ENCODE measurements at places on chromosomes 7 and 10.

GRCh38 chr7:78345979-78346378 is 547.4 kb downstream of the PHTF2 start:
- no peak for DNase-seq

GRCh38 chr10:110613341-110613995 is 30.7 kb upstream of the RBM20 start:
- no peak for DNase-seq

GRCh38 chr10:132799865-132800264 is 13.9 kb upstream of the NKX6-2 start:
- no peak for DNase-seq

- DNase-seq = no peak
Observed at GRCh38 chr7:4806983-4807597, 31.7 kb downstream of the AP5Z1 start.

DNA sequence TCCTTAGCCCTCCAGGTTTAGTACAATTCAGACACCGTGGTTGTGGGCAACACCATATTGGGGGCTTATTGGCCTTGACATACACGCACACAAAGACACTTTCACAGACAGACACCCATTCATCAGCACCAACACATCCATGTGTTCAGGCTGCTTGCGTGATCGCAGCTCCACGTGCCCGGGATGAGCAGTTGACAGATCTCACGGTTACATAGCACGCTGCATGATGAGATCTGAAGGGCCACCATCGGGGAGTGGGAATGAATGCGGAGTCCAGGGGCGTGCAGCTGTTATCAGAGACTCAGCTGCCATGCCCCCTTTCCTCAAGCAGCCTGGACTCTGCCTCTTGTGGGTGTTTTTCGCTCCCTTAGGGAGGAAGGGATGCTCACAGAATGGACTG is 285.2 kb downstream of the USP6NL start:
- DNase-seq = no peak

DNA sequence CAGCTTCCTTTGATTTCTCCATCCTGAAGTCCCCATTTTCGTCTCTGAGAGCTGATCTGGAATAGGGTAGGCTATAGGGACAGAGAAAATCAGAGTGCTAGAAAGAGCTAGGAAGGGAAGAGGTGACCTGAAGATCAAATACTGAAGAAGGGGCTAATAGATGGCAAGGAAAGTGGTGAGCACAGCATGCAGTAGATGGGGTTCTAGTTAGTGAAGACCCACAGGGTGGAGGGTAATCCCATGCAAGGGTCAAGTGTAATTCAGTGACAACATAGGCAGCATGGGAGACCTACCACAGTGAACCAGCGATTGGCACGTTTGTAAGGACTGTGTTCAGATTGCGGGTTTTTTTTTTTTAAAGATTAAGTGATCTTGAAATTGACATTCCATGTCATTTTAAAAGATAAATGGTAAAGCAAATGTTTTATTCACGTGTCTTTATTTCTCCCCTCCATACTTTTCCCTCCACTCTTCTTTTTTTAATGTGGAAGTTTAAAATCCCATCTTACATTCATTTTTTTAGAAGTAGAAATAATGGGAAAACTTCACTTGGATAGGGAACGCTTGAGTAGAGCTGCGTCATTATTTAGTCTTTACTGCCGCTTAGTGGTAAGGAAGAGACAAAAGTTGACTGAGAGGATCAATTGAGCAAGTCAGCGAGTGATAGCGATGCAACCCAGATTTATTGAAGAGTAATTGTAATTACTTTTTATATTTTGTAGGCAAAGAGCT is 21.0 kb upstream of the ABI1 start:
- DNase-seq = peak; percentile 61

- no peak for DNase-seq
Observed at GRCh38 chr10:29649561-29650551, 15.1 kb upstream of the SVIL start.

DNA sequence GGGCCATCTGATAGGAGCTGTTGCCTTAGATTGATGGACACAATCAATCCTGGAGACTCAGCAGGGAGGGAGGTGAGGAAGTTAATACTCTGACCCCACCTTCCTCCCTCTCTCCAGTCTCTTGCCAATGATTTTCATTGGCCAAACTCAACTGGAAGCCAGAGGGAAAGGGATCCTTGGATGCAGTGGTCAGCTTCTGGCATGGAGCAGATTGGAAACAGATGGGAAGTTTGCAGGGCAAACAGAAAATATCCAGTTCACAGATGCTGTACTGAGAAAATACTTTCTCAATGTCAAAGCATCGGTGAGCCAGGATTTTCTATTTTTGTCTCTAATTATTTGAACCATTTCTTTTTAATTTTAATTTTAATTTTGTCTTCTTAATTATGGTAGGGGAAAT is 170.8 kb downstream of the BBS9 start:
- DNase-seq = no peak

GRCh38 chr10:13402021-13402420 is 53.9 kb upstream of the SEPHS1 start:
- no peak for DNase-seq

- DNase-seq = peak; percentile 73
Observed at GRCh38 chr10:5943536-5943935, 33.8 kb downstream of the IL15RA start.

DNA sequence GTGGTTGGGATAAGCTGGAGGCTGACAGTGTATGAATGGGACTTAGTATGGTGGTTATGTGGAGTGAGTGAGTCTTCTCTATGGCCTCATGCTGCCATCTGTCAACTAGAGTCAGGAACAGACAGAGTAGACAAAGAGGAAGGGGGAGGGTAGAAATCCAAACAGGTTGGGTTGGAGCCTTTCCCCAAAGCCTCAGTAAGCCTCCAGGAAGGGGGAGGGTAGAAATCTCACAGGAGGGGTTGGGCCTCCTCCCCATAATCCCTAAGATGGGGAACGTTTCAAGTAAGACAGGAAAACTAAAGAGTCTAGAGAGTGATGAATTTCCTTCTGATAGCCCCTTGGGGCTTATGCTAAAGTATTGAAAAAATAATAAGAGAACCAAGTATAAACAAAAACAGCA is 2.0 kb upstream of the AKR1B15 start:
- no peak for DNase-seq

DNA sequence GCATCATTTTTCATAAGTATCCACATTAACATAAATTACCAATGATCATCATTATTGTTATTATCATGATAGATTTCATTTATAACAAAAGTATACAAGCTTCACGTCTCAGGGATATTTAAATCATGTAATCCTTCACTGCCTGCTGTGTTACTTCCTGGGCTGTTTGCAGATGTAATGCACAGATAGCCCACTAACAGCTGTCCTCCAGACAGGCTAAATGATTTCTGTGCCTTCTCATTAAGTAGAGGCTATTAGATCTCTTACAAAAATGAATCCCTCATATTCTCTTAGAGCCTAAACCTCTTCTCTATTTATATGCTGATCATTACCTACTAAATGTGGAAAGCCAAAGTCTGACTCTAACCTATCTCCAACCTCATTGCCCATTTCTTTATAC is 9.3 kb downstream of the PCLO start:
- DNase-seq = peak; percentile 6

DNA sequence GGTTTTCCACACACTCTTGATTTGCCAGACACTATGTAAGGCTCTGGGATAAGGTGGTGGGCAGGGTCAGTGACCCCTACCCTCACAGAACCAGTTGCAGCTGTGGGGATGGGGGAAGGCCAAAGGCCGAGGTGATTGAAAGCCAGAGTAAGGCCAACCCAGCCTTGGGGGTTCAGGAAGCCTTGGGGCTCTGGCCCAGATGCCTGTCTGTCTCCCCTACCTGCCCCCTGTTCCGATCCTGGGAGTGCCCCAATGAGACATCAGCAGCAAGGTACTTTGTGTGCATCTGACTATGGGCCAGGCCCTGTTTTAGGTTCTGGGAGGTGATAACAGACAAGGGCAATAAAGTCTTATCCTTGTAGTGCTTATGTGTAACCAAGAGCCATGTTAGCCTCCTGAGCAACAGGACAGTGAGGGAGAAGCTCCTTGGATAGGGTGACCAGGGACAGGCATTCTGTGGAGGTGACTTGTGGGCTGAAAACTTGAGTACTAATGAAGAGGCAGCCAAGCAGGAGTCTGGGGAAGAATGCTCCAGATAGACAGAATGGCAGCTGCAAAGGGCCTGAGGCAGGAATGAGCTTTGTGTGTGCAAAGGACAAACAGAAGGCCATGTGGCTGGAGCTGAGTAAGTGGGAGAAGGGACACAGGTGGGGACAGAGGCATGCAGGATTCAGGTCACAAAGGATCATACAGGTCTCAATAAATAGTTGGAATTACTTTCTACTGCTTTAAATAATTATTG is 35.4 kb downstream of the TSPAN14 start:
- DNase-seq = no peak

DNA sequence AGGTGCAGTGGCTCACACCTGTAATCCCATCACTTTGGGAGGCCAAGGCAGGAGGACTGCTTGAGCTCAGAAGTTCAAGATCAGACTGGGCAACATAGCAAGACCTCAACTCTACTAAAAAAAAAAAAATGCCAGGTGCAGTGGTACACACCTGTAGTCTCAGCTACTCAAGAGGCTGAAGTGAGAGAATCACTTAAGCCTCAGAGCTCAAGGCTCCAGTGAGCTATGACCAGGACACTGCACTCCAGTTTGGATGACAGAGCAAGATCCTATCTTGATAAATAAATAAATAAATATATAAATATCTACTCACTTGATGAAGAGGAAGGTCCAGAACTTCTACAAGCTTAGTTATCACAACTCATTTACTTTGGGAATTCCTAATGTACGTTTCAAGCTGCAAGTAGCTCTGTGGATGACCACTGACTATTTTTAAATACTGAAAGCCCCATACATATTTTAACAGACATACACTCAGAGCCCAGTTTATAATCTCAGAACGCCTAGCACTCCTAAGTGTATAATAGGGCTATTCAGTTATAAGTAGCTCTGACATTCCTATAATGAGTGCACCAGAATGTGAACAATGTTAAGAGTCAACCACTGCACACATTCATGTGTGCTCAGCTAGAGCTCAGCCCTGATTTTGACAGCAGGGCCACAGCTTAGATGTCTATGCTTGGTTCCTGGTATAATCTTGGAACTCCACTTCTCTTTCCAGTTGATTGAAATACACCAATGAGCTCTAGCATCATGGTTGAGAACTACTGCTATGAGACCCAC is 119.1 kb downstream of the CUBN start:
- DNase-seq = no peak

- no peak for DNase-seq
Observed at GRCh38 chr10:15541376-15541775, 170.3 kb upstream of the FAM171A1 start.

GRCh38 chr10:45308707-45309106 is 6.7 kb downstream of the OR13A1 start:
- no peak for DNase-seq

DNA sequence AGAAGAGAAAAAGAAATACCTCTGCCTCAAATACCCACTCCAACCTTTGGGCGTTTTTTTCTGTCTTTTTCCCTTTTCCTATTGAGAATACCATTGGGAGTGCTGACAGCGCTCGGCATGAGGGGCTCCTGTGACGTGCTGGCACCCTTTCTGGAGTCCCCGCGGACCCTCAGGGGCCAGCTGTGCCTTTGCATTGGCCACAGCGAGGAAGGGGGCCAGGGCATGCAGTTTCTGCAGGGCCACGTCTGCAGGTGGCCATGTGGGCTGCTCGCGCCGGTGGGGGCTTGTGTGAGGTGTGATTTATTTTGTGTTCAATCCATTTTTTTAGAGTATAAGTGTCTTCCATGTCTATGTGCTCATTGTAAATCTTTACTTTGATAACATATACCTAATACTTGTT is 57.4 kb downstream of the INPP5A start:
- no peak for DNase-seq

DNA sequence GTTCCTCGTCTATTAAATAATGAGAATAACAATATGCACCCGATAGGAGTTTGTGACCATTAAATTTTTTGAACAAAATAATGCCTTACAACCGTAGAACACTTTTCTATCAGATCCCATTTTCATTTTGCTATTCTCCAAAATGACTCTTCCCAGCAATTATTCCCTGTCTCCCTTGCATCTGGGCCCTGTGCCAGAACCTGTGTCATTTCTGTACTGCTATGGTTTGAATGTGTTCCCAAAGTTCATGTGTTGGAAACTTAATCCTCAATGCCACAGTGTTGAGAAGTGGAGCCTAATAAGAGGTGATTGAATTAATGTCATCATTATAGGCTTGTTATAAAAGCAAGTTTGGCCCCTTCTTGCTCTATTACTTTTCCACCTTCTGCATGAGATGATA is 33.2 kb upstream of the SMNDC1 start:
- no peak for DNase-seq

DNA sequence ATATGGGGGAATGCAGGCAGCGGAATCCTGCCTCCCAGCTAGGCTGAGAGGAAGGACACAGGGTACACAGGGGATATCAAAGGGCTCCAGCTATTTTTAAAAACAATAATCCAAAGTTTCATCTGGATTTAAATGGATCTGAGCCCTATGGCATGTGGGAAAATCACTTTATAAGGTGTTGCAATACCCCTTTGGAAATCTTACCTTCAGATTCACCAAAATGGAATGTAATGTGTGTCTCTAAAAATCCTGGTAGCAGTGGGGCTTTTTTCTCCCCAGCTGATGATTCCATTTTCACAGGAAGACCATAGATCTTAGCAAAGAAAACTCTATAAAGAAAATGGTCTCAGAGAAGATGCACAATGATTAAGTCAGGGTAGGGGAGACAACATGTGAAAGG is 722.2 kb downstream of the PARD3 start:
- DNase-seq = no peak

DNA sequence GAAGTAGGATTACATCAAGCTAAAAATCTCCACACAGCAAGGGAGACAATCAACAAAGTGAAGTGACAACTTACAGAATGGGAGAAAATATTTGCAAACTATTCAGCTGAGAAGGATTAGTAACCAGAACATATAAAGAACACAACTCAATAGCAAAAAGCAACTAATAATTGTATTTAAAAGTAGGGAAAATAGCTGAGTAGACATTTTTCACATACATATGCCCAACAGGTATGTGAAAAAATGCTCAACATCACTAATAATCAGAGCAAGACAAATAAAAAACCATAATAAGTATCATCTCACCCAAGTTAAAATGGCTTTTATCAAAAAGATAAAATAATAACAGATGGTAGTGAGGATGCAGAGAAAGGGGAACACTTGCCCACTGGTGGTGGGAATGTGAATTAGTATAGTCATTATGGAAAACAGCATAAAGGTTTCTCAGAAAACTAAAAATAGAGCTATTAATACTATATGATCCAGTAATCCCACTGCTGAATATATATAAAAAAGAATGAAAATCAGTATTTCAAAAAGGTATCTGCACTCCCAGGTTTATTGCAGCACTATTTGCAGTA is 784.5 kb upstream of the C7orf33 start:
- DNase-seq = no peak

GRCh38 chr7:16079723-16080122 is 341.6 kb downstream of the CRPPA start:
- DNase-seq = no peak

- DNase-seq = no peak
Observed at GRCh38 chr7:109158246-109158645, 588.6 kb downstream of the DNAJB9 start.

DNA sequence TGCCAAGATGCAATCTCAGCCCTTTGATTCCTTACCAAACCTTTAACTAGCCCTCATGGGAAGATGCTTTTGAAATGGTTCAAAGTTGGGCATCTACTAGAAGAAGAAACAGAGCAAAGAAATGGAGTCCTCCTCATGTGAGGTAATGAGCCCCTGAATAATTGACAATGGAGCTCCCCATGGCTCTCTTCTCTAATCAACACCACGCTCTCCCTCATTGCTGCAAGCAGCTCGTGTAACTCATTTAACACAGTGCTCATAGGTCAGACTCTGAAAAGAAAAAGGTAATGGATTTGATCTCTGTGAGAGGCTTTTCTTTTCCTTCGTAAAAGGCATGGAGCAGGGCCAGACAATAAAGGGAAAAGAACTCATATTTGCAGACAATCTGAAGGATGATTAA is 312.8 kb downstream of the PHTF2 start:
- DNase-seq = no peak

Measured in NCI-H146 (cell line).